CD14-positive monocyte (primary cell): ENCODE measurements at places on chromosomes 5 and 9. TPM values are rescaled to one million over a fixed set of nuclear protein-coding genes. Genes with fewer than 3 reads are reported as not detected.

Gene KCNIP1
- polyA plus RNA-seq: not detected

Gene SLC6A19
- polyA plus RNA-seq: not detected

Gene PARP8
- 40.6 TPM for polyA plus RNA-seq

Gene GCNT1
- 8.4 TPM for polyA plus RNA-seq

GRCh38 chr5:73946919-73947602 lies 321.1 kb downstream of the ARHGEF28 start:
- peaks cover 2% of the 10 kb centered on the region for H3K27me3 ChIP-seq
- DNase-seq: no peak

DNA sequence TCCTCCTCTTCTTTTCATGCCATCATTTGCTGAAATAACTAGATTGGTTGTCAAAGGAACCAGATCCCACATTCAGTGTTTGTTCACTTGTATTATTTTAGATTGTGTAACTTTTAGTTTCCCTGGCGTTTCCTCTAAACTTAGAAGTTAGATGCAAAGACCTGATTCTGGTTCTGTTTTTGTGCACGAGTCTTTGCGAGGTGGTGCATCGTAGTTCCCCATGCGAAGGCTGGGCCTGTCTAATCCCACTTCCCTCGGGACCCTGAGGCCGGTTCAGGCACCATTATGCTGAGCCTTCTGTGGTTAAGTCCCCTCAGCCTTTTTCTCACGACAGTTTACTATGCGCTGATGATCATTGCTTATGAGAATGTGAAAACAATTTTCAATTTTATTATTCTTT lies 219.1 kb upstream of the OTULINL start:
- peak; percentile 32 for DNase-seq
- no peak overlapping the region for H3K4me3 ChIP-seq
- H3K27ac ChIP-seq: peak overlapping the region; percentile 42
- no peaks in the 10 kb centered on the region for H3K27me3 ChIP-seq

DNA sequence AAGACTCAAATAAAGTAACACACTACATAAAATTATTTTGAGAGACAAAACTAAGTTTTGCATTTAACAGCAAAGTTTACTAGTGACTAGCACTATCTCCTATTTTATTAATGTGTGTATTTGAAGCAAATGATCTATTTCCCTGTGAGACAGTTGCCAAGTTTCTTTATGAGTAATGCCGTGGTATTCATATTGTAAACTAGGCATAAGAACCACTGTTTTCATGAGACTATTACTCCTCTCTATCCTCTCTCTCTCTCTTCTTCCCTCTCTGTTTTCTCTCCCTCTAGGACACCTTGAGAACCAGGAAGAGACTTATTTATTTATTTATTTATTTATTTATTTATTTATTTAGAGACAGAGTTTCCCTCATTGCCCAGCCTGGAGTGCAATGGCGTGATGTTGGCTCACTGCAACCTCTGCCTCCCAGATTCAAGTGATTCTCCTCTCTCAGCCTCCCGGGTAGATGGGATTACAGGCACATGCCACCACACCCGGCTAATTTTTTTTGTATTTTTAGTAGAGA lies 61.1 kb downstream of the MLANA start:
- H3K27ac ChIP-seq: no peak overlapping the region
- no peaks in the 10 kb centered on the region for H3K27me3 ChIP-seq
- no peak for DNase-seq
- peaks cover 19% of the 10 kb centered on the region for H3K36me3 ChIP-seq

GRCh38 chr5:56512313-56512996 lies 279.3 kb upstream of the ANKRD55 start:
- DNase-seq: no peak
- H3K4me1 ChIP-seq: peaks cover 35% of the 10 kb centered on the region
- no peak overlapping the region for H3K27ac ChIP-seq
- H3K4me3 ChIP-seq: no peak overlapping the region
- H3K27me3 ChIP-seq: no peaks in the 10 kb centered on the region

Gene LRRC26
- polyA plus RNA-seq: not detected

DNA sequence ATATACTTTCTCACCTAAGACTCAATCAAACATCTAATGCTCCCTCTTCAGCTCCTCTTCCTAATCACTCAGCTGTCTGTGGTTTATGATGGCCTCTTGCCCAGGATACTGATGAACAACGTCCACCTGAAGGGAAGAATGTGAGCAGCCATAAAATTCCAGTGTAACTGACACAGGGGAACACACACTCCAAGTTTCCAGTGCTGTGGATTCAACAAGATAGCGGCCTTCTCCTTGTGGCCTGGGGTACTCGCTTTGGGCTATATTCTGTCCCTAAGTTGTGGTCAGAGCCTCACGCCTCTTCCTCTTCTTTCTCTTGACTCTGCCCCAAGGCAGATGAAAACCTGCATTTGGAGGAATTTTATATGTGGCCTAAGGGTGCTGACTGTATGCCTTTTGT lies 11.7 kb downstream of the B4GALT1 start:
- H3K4me1 ChIP-seq: peaks cover 97% of the 10 kb centered on the region
- H3K27ac ChIP-seq: peak overlapping the region; percentile 99
- no peak for DNase-seq
- H3K4me3 ChIP-seq: peak overlapping the region; percentile 95
- no peaks in the 10 kb centered on the region for H3K36me3 ChIP-seq

GRCh38 chr9:3807601-3808000 lies 281.8 kb upstream of the RFX3 start:
- H3K4me3 ChIP-seq: no peak overlapping the region
- H3K27me3 ChIP-seq: no peaks in the 10 kb centered on the region
- no peaks in the 10 kb centered on the region for H3K36me3 ChIP-seq
- no peak for DNase-seq
- H3K27ac ChIP-seq: no peak overlapping the region
- H3K4me1 ChIP-seq: no peaks in the 10 kb centered on the region

GRCh38 chr9:109632817-109633216 lies 134.7 kb upstream of the PTPN3 start:
- H3K27ac ChIP-seq: no peak overlapping the region
- no peaks in the 10 kb centered on the region for H3K36me3 ChIP-seq
- H3K27me3 ChIP-seq: peaks cover 4% of the 10 kb centered on the region
- H3K4me3 ChIP-seq: no peak overlapping the region
- no peaks in the 10 kb centered on the region for H3K4me1 ChIP-seq

GRCh38 chr9:121207371-121207940 lies 5.8 kb upstream of the RAB14 start:
- H3K27me3 ChIP-seq: no peaks in the 10 kb centered on the region
- no peaks in the 10 kb centered on the region for H3K36me3 ChIP-seq
- H3K4me3 ChIP-seq: no peak overlapping the region
- peaks cover 32% of the 10 kb centered on the region for H3K4me1 ChIP-seq

Gene HSPA4
- polyA plus RNA-seq: 4.7 and 15.7 TPM in 2 replicates

DNA sequence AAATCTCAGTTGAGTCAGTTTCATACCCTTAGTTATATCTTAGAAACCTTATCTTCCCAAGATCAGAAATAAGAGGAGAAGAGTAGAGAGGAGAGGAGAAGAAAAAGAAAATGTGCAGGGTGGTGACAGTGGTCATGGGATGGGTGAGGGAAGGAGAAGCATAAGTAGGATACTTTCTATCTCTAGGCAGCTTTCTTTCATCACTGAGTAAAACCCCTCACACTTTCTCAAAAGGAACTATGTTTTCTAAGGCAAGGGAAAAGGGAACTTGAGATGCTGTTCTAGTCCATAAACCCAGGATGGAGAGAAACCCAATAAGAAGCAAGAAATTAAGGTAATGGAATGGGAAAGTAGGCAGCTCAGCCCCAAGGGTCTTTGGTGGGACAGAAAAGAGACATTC lies 225.3 kb downstream of the MCTP1 start:
- peaks cover 12% of the 10 kb centered on the region for H3K4me1 ChIP-seq
- no peaks in the 10 kb centered on the region for H3K36me3 ChIP-seq
- H3K27ac ChIP-seq: peak overlapping the region; percentile 51
- H3K4me3 ChIP-seq: no peak overlapping the region

Gene SAXO1
- not detected in 2 replicates for polyA plus RNA-seq

GRCh38 chr9:3608011-3608410 lies 82.2 kb upstream of the RFX3 start:
- H3K36me3 ChIP-seq: no peaks in the 10 kb centered on the region
- H3K4me3 ChIP-seq: no peak overlapping the region

GRCh38 chr5:128111818-128112448 lies 28.4 kb downstream of the SLC12A2 start:
- H3K27me3 ChIP-seq: no peaks in the 10 kb centered on the region
- H3K4me1 ChIP-seq: no peaks in the 10 kb centered on the region
- no peak for DNase-seq
